Stomach (tissue), 19 donors: ENCODE measurements at places on chromosomes 12 and 14. TPM values are rescaled to one million over a fixed set of nuclear protein-coding genes. Genes with fewer than 3 reads are reported as not detected.

The FAR2 gene
- 10.6 TPM for total RNA-seq

The ADGRD1 gene
- 15.9 TPM for total RNA-seq

The VRK1 gene
- total RNA-seq, result 1.2 TPM

The HOXC6 gene
- 2.0 TPM for total RNA-seq

The TNFAIP2 gene
- total RNA-seq, result 48.7 TPM

The NELL2 gene
- total RNA-seq, result 133 TPM

The C12orf42 gene
- total RNA-seq, result not detected
